ENCODE measurements at places on chromosomes 7 and 10.

DNA sequence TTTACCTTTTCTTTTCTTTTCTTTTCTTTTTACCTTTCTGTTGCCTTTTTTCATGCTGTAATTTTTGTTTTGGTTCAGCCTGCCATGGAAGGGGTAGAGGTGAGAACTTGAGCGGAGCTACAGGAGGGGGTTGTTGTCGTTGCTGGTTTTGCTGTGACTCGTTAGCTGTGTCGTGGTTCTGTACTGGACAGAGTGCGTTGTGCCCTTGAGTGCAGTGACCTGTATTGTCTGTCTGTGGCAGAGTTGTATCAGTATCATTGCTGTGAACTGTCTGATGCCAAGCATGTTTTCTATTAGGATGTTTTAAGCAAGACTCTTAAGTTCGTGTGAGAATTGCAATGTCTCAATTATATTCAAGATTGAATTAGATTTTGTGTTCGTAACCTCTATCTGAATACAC lies 67.5 kb downstream of the TRRAP start:
- no peak for DNase-seq

DNA sequence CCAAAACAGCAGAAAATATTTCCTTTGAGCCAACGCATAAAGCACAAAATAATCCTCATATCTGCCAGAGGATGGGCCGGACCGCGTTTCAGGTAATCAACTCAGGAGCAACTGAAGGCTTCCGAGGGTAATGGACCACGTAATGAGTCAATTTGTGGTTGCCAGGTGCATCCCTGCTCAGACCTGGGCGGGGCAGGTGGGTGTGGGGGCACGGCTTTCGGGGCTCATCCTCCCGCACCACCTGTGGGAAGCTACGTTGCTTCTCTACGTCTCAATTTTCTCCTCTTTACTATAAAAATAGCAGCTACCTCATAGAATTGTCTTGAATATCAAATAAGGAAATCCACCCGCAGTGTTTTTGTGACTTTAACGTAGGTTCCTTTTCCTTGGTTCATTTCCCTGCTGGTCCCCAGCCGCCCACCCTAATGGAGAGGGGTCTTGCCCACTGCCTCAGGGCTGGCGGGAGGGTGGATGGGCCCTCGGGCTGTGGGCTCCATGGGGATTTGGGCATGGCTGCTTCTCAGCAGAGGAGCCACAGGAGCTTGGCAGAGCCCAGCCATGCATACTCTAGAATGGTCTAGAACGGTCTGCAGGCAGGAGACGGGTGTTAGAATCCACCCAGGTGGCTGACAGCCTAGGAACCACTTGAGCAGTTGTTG lies 324.7 kb downstream of the ADARB2 start:
- DNase-seq = no peak

- peak; percentile 44 for DNase-seq
These were observed 61.0 kb downstream of the MPP7 start for GRCh38 chr10:28241741-28242399.

DNA sequence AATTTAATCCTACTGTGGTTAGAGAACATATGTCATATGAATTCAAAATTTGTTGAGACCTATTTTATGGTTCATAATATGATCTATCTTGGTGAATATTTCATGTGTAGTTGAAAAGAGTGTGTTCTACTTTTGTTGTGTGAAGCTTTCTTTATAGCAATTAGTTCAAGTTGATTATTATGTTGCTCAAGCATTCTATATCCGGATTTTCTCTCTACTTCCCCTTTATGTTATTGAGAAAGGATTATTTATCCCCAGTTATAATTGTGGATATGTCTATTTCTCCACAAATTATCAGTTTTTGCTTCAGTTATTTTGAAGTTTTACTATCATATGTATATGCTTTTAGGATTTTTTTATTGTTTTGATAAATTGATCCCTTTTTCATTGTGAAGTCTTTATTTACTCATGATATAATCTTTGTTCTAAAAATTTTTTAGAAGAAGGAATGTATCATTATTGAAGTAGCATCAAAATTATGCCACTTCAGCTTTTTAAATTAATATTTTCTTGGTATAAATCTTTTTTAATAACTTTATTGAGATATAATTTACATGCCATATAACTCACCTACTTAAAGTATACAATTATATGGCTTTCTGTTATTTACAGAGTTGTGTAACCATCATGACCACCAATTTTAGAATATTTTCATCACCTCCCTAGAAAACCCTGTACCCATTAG lies 12.0 kb upstream of the MEST start:
- no peak for DNase-seq

GRCh38 chr7:94301024-94301586 lies 93.6 kb upstream of the COL1A2 start:
- DNase-seq = no peak

DNA sequence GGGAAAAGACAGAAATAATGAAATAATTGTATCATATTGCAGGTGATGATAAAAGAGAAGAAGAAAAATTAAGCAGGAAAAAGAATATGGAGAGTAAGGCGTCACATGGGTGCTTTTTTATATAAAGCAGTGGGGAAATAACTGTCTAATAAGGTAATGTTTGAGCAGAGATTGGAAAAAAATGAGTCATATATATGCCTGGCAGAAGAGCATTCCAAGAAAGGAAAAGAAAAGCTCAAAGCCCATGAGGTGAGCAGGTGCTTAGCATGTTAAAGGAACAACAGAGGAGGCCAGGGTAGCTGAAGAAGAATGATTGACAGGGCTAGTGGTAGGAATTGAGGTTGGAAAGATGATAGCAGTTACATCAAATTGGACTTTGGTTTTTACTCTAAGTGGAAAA lies 739.5 kb downstream of the SORCS1 start:
- no peak for DNase-seq

DNA sequence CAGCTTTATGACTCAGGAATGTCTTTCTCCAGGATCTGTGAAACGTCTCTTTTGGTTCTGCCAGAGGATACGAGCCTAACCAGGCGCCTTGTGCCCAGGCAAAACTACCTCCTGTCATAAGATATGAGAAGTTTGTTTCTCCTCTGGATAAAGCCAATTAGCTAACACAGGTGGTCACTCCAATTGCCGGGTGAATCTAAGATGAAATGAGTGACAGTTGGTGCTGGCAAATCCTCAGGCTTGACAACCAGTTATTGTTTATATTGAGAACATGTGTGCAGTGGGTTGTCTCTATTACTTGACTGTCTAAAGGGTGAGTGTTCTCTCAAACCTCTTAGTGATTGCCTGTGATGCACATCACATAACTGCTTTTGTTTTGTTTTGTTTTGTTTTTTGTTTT lies 449.1 kb downstream of the XPNPEP1 start:
- no peak for DNase-seq

DNA sequence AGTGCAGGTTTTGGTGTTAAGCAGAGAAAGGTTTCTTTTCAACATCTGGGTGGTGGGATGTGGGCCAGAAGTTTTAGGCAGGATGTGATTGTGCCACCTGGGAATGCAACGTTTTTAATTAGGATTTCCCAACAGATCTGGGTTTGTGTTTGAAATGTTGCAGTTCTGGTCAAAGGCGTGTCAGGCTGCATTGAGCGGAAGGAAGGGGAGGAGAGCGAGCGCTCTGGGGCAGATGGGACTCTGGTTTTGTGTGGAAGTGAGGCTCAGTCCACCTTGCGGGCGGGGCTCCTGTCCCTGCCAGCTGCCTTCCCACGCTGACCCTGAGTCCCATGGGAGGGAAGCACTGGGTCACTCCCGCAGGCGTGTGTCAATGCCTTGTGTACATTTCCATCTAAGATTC lies 767.7 kb downstream of the KCNMA1 start:
- no peak for DNase-seq

- no peak for DNase-seq
These were observed 35.2 kb upstream of the BMPR1A start for GRCh38 chr10:86721232-86721631.

DNA sequence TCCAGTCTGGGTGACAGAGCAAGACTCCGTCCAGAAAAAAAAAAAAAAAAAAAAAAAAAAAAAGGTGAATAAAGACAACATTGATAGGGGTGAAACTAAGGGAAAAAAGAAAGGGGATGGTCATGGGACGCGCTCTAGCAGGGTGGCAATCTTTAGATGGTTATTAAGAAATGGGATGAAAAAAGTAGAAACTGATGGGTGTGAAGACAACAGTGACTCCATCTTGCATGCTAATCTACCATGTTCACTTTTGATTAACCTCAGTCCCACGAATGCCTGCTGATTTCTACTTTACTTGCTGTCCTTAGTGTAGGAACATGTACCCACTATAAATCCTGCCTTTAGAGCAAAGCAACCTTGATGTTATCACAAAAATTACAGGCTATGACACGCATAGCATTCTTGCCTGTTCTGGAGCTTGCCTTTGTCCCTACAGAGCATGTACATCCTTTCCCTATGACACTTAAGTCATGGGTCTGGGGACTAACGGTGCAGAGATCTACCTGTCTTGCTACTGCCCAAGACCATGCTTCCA lies 38.5 kb downstream of the P4HA1 start:
- no peak for DNase-seq

GRCh38 chr10:70791386-70792039 lies 6.3 kb upstream of the TBATA start:
- DNase-seq = no peak

GRCh38 chr7:28672397-28672797 lies 260.1 kb downstream of the CREB5 start:
- no peak for DNase-seq

GRCh38 chr10:5649746-5650145 lies 16.6 kb downstream of the ASB13 start:
- DNase-seq = no peak

GRCh38 chr7:34332006-34332405 lies 326.0 kb upstream of the NPSR1 start:
- DNase-seq = no peak

DNA sequence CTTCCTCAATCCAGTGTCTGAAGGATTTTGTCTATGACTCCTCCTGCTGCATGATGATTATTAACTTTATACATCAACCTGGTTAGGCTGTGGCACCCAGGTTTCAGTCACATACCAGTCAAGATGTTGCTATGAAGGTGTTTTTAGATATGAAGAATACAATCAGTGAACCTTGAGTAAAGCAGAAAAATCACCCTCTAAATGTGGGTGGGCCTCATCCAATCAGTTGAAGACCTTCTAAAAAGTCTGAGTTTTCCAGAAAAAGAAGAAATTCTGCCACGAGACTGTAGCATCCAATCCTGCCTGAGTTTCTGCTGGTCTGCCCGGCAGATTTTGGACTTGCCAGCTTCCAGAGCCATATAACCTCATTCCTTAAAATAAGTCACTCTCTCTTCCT lies 126.1 kb upstream of the FRMD4A start:
- DNase-seq = no peak

GRCh38 chr7:155702616-155703015 lies 58.2 kb downstream of the RBM33 start:
- no peak for DNase-seq

DNA sequence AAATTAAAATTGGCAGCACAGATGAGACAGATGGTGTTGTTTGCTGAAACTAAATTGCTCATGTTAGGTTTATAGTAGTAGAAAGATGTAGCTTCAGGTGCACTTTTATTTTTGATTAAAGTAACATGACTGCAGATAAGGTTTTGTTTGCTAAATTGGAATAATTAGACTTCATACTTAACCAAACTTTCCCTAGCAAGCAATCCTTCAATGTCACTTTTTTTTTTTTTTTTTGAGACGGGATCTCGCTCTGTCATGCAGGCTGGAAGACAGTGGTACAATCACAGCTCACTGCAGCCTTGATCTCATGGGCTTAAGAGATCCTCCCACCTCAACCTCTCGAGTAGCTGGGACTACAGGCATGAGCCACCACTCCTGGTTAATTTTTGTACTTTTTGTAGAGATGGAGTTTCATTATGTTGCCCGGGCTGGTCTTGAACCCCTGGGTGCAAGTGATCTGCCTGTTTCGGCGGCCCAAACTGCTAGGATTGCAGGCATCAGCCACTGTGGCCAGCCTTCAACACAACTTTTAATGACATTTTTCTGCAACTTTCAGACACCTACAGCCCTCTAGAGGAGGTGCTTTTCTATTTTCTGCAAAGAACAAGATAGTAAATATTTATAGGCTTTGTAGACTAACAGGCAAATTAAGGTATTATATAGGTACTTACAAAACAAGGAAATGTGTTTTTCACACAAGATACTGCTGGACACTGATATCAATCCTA lies 84.8 kb upstream of the CCNY start:
- no peak for DNase-seq

DNA sequence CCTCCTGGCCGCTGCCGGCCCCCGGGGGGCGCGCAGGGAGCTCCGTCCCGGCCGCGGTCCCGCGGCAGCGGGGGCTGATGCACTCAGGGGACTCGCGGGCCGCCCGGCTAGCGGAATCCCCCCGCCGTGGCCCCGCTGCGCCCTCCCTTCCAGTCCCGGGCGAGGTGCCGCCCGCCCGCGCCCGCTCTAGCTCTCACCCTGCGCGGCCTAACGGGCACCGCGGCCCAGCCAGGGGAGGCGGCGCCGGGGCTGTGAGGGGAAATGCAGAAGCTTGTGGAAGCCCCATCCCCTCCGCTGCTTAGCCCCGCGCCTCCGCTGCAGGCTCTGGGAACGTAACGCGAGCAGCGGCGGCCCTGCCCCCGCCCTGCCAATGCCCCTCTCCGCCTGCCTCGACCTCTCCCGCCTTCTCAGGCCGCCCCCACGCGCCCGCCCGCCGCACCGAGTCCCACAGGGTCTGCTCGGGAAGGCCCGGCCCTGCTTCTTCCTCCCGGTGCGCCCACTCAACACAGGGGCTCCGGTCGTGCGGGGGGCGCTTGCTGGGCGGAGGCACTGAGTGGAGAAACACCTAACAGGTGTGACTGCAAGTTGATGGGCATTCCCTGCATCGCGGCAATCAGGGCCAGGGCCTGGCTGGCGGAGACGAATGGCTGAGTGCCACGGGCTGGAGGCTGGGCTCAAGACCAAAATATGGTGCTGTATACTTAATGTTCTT lies 384 bp upstream of the TMEM229A start:
- no peak for DNase-seq

- no peak for DNase-seq
These were observed 34.0 kb downstream of the CNPY1 start for GRCh38 chr7:155512246-155512887.

- no peak for DNase-seq
These were observed 89.8 kb downstream of the GLRX3 start for GRCh38 chr10:130226012-130226411.

GRCh38 chr7:1532456-1533254 lies 2.2 kb downstream of the MAFK start:
- DNase-seq = no peak

DNA sequence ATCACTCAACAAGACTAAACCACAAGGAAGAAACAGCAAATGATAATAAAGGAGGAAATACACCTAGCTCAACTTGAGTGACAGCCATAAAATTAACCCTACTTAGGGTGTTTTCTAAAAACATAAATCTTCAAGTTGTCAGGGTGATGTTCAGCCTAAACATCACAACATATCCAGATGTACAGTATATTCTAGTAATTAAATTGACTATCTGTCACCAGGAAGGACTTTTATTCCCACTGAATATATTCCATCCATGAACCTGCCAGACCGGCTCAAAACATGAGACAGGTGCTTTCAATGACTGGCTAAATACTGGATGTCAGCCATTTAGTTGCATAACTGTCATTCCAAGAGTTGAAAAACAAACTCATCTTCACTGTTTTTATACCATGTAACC lies 298.1 kb upstream of the NEBL start:
- no peak for DNase-seq

Measured in effector memory CD8-positive, alpha-beta T cell (primary cell).